ENCODE measurements at places on chromosomes 16 and 17.

DNA sequence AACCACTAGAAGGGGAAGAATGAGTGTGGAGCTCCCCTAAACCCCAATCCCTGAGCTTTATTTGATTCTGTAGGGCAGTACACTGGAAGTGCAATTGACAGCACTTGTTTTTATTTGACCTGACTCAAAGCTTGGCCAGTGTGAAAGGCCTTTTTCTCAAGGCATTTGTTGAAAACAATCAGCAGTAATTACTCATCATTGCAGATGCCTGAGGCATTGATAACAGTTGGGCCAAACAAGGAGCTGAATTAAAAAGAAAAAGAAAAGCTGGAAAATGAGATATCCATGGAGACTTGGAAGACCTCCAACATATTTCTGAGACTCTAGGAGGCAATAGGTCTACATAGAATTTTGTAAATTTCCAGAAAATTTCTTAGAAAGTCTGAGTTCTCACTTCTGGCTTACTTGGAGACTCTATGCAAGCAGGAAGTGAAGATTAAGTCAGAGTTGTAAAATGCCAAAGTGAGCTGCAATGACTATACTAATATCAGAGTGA lies 200.8 kb upstream of the KCNJ16 start:
- no peak for DNase-seq

GRCh38 chr16:89426736-89427530 lies 63.4 kb downstream of the ANKRD11 start:
- DNase-seq: no peak

DNA sequence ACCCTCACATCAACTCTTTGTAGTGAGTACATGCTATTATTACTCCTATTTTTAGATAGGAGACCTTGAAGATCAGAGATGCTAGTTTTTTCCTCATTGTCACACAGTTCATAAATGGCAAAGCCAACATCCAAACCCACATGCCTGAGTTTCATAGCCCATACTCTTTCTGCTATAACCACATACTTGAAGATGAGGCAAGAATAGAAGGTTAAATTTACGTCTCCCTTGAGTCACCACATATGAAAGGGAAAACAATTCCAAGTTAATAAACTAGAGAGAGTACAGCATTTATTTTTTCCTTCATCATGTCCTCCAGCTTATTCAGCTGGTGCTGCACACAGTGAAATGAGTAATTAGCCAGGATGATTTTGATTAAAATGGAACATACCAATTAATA lies 23.7 kb downstream of the NUDT7 start:
- DNase-seq: no peak

GRCh38 chr16:51134876-51135275 lies 16.2 kb downstream of the SALL1 start:
- DNase-seq: no peak

DNA sequence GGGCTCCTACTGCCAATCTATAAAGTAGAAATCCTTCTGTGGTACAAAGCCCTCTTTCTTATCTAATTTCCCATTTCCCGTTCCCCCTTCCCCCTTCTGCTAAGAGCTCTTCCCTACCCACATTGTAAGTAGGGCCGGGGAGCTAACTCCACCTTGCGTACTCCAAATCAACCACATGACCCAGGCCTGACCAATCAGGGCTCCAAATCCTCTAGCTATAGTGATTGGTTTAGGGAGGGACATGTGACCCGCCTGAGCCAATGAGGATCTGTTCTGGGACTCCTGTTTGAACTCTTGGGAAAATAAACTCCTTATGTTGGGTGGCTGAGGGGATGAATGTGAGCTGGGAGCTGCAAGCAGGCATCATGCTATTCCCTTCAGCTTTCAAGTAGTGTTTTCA lies 40.9 kb upstream of the MEOX1 start:
- no peak for DNase-seq

DNA sequence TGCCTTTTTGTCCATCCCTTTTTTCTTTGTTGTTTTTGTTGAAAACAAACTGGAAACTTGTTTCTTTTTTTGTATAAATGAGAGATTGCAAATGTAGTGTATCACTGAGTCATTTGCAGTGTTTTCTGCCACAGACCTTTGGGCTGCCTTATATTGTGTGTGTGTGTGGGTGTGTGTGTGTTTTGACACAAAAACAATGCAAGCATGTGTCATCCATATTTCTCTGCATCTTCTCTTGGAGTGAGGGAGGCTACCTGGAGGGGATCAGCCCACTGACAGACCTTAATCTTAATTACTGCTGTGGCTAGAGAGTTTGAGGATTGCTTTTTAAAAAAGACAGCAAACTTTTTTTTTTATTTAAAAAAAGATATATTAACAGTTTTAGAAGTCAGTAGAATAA lies 4.9 kb downstream of the SOX9 start:
- DNase-seq: no peak

- no peak for DNase-seq
Measured at GRCh38 chr17:57570724-57571344, 174.3 kb downstream of the CCDC182 start.

- no peak for DNase-seq
Measured at GRCh38 chr17:48840441-48840840, 9.6 kb downstream of the CALCOCO2 start.

- DNase-seq: no peak
Measured at GRCh38 chr16:67652578-67653127, 7.4 kb downstream of the ACD start.

DNA sequence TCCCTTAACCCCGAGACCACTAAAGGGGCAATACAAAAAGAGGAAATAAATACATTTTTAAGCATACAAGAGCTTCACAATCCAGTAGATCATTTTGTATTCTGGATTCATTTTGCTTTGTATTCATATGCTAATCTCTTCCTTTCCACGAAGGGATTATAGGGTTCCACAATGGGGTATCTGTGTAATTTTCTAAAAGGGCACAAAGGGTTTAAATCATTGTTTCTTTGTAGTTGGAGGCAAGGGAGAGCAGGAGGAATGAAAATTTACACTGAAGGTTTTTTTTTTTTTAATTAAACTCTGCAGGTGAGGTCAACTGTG lies 592 bp upstream of the NUFIP2 start:
- no peak for DNase-seq

- no peak for DNase-seq
Measured at GRCh38 chr16:82657239-82657638, 30.5 kb downstream of the CDH13 start.
